ENCODE measurements at places on chromosomes 5 and 9.

DNA sequence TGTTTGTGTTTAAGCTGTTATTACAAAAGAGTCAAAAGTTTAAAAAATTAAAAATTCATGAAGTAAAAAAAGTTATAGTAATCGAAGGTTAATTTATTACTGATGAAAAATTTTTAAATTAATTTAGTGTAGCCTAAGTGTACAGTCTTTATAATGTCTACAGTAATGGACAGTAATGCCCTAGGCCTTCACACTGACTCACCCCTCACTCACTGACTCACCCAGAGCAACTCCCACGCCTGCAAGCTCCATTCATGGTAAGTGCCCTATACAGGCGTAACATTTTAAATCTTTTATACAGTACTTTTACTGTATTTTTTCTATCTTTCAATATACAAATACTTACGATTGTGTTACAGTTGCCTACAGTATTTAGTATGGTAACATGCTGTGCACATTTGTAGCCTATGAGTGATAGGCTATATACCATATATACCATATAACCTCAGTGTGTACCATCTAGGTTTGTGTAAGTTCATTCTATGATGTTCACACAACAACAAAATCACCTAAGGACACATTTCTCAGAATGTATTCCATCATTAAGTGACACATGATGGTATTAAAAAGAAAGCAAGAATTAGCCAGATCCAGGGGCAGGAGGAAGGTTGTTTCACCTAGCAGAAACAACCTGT, 40.1 kb downstream of the DCAF10 start:
- no peak for DNase-seq

GRCh38 chr5:56050551-56051255, 55.9 kb upstream of the IL6ST start:
- DNase-seq: peak; percentile 52

- no peak for DNase-seq
Measured at GRCh38 chr5:132142459-132142858, 68.9 kb downstream of the CSF2 start.

- DNase-seq: no peak
Measured at GRCh38 chr9:131992906-131993657, 86.6 kb downstream of the MED27 start.

DNA sequence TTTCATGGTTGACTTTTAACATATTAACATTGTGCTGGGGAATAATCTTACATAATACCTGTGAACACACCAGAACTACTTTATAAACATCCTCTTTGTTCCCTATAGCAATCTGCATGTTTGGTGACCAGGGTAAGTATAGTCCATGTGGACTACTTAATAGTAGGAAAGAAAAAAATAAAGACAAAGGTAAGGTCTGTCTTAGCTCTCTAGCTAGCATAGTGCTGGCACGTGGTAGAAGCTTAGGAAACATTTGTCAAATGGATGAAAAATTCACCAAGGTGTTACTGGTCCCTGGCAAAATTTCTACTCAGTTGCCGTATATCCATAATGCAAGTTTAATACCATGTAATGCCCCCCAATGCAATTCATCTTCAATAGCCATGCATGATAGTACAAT, 78.6 kb upstream of the ABCA1 start:
- no peak for DNase-seq

DNA sequence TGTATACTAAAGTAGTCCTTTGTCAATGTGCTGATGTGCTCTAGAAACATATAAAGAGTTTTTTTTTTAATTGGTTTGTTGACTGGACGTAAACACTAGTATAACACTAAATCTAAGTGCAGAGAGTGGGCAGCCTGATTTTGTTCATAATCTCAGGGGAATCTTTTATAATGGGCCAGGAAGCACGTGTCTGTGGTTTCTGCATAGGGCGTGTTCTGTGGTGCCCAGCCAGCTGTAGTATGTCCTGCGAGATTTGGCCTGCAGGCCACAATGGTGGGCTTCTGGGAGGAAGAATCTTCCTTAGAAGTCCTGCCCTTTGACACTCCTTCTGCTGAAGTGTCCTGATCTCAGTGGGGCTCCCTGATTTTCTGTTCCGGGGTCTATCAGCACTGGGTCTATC, 49.0 kb upstream of the DHFR start:
- no peak for DNase-seq

DNA sequence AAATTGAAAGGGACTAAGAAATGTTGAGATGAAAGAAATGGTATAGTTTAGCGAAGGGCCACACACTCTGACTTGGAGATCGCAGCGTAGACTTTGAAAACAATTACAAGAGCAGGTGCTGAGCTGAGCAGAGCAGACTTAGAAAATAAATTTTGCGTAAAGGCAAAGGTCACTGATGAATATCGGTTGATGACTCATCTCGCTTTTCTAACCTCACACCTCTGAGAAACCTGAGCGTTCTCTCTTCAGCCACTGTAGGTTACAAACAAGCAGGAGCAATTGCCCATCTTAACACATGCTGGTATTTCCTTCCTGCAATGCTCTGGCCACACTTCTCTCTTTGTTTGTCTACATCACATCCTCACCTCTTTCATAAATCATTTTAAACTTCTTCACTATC, 190.6 kb upstream of the C9orf72 start:
- DNase-seq: no peak
